ENCODE measurements at places on chromosomes 4 and X.

DNA sequence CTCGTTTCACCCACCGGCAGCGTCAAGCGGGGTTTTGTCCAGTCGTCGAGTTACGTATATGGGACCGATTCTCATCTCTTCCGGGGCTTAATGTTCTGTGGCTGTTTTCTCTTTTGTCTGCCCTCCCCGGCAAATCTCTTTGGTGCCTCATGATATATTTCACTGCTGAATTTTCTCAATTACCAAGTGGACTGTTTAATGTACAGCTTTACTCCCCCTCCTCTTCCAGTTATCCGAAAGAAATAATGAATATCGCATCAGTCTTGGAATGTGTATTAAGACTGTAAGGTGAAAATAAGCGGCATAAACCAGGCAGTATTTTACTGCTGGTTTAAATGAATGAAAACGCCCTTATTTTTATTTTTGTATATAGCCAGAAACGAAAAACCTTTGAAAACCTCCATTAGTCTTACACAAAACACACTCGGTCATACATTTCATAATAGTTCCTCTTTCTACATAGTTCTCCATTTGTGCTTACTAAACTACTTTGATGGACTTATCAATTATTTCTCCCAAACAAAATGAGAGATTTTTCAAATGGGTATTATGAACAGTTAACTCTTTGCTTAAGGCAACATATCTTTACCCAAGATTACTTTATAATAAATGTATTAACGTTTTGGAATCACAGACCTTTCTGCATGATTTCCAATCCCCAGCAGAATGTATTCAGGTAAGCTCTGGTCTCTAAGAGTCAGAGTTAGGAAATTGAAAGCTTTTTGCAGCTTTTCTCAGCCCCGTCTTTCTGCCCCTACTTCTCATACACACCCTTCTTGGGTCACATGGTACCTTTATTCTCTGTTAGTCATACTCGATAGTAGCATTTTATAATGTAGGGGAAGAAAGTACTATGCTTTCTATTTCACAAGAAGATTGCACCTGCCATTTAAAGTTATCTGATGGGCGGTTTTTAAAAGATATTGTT is 979 bp downstream of the RP2 start:
- no peak for DNase-seq

DNA sequence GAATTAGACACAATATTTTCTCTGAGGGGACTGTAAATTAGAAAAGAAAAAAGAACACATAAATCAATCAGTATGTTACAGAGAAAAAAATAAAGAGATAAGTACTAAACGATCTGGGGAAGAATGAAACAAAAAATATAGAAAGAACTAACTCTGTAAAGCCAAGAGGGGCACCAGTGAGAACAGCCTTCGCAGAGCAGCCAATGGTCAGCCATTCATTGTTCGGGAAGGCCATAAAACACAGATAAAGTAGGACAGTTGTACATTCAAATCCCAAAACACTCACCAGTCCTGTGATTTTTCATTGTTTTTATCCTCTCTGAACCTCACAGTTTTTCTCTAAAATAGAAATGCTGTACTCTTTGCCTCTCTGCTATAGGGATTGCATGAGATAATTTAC is 127.9 kb downstream of the NEK1 start:
- no peak for DNase-seq

DNA sequence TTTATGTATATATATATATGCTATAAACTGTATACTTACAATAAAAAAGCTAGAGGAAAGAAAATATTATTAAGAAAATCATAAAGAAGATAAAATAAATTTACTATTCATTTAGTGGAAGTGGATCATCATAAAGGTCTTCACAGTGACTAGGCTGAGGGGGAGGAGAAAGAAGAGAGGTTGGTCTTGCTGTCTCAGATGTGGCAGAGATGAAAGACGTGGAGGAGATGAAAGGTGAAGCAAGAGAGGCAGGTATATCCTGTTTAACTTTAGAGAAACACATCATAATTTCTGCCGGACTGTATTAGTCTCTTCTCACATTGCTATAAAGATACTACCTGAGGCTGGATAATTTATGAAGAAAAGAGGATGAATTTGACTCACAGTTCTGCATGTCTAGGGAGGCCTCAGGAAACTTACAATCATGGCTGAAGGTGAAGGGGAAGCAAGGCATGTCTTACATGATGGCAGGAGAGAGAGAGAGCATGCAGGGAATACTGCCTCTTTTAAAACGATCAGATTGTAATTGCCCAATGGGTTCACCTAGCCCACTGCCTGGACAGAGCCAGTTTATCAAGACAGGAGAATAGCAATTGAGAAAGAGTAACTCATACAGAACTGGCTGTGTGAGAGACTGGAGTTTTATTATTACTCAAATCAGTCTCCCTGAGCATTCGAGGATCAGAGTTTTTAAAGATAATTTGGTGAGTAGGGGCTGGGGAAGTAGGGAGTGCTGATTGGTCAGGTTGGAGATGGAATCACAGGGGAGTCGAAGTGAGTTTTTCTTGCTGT is 22.1 kb upstream of the RRAGB start:
- DNase-seq, result no peak

DNA sequence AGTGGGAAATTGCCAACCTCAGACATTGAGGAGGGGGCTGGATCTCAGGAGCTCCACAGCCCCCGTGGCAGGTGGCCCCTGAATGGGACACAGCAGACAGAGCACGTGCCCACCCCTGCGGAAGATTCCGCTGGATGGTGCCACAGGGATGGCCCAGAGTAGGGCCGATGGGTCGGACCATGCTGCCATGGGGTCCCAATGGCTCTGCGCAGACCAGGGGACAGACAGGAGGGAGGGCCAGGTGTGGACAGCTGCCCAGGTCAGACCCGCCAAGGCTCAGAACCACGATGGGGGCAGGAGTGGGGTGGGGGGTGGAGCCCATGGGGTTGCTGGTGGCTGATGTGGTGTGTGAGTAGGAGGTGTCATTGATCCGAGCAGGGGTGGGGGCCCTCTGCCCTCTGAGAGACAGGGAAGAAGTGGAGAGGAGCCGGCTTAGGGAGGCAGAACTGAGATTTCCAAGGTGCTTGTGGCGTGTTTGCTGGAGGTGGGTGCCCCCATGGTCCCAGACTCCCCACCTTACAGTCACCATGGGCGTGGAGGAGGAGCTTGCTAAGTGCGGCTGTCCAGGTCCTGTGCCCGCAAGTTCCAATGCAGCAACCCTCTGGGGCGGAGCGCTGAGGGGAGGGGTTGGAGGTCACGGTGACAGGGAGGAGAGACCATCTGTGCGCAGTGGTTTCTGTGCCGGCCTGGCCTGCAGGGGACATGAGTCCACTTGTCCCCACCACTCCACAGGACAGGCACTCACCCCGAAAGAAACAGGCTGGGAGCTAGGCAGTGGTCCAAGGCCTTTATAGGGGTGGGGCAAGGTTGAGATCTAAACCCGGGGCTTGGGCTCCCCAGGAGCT is 12.9 kb downstream of the SH3TC1 start:
- no peak for DNase-seq

GRCh38 chr4:128582427-128582870 is 227.1 kb upstream of the JADE1 start:
- DNase-seq, result no peak

DNA sequence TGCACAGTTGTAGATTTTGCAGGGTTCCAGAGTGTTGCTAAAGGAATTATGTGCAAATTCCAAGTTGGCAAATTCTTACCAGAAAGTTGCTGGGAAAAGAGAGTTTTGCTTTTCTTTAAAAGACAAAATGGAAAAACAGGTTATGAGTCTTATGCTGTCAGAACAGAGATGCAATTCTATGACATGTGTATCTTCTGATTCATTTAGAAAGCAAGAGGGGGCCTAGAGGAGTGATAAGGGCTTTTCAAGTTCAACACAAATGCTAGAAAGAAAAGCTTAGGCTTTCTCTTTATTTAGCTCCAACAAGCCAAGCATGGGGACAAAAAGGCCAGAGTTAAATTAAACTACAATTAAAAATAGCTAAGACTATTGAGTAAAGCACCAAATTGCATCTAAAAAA is 72.4 kb upstream of the GATB start:
- DNase-seq, result no peak

- DNase-seq, result no peak
Observed at GRCh38 chr4:113273721-113274220, 224.3 kb downstream of the ANK2 start.

GRCh38 chr4:40288566-40288965 is 46.6 kb upstream of the CHRNA9 start:
- DNase-seq, result no peak

DNA sequence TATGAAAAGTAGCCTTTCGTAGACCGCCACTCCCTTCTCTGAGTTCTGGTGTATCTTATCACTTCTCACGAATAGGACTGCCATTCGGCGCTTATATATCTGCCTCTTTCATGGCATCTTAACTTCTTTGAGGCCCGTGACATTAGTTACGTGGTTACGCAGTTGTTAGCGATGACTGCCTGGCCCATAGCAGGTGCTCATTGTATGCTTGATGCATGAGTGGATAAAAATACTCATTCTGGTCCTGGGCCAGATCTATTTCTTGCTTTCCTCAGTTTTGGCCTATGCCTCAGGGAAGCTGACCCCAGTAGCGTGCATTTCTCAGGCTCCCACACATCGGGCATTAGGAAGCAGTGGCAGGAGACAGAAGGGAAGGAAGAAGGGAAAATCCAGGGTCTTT is 60.7 kb upstream of the PITX2 start:
- no peak for DNase-seq

GRCh38 chrX:13655674-13656073 is 2.7 kb downstream of the TCEANC start:
- DNase-seq, result no peak

- DNase-seq, result peak; percentile 49
Observed at GRCh38 chr4:78056265-78057129, 626 bp upstream of the FRAS1 start.
